ENCODE measurements at places on chromosomes 4 and X. TPM values are rescaled to one million over a fixed set of nuclear protein-coding genes. Genes with fewer than 3 reads are reported as not detected.

- H3K27me3 ChIP-seq, result no peaks in the 10 kb centered on the region
- H3K36me3 ChIP-seq, result no peaks in the 10 kb centered on the region
- H3K27ac ChIP-seq, result no peak overlapping the region
These were observed 125.7 kb downstream of the EIF4E start for GRCh38 chr4:98803251-98803650.

DNA sequence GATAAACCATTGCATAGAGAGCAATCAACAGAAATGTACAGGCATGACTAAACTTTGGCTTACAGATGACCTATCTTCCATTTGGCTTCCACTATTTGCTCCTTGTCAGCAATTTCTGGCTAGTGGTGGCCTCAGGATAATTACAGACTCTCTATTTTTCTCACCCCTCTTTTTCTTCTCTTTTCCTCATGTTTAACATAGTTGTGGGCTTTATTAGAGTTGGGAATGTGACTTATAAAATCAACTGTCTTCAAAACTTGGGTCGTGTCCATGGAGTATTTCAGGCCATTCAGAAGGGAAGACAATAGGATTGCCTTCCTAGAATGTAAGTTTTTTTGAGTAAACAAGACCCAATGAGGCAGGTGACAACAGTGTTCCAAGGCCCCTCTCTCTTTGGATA, 236.2 kb downstream of the FRAS1 start:
- no peak for DNase-seq
- H3K27me3 ChIP-seq, result no peaks in the 10 kb centered on the region
- H3K36me3 ChIP-seq, result no peaks in the 10 kb centered on the region
- H3K4me3 ChIP-seq, result no peak overlapping the region
- H3K27ac ChIP-seq, result no peak overlapping the region

DNA sequence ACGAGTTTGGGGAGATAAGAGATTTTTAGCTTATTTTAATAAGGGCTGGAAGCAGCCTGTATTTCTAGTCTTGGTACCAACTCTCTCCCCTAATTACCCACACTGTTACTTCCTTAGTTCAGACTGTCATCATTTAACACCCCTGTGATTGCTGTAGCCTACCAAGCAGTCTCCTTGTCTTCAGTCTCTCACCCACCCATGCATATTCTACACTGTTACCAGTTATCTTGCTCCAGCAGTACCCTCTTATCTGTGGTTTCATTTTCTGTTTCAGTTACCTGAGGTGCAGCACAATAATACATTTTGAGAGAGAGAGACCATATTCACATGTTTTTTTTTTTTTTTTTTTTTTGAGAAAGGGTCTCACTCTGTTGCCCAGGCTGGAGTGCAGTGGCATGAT, 80.2 kb downstream of the DIAPH2 start:
- DNase-seq, result no peak
- peaks cover 5% of the 10 kb centered on the region for H3K4me1 ChIP-seq
- no peak overlapping the region for H3K27ac ChIP-seq
- no peaks in the 10 kb centered on the region for H3K36me3 ChIP-seq
- no peak overlapping the region for H3K4me3 ChIP-seq

GRCh38 chrX:18010253-18010652, 149.2 kb upstream of the RAI2 start:
- no peak overlapping the region for H3K4me3 ChIP-seq
- no peak overlapping the region for H3K27ac ChIP-seq
- no peaks in the 10 kb centered on the region for H3K36me3 ChIP-seq
- H3K4me1 ChIP-seq, result no peaks in the 10 kb centered on the region
- DNase-seq, result no peak
- H3K27me3 ChIP-seq, result no peaks in the 10 kb centered on the region

DGAT2L6 gene
- not detected for total RNA-seq

TGIF2LX gene
- total RNA-seq, result not detected

DNA sequence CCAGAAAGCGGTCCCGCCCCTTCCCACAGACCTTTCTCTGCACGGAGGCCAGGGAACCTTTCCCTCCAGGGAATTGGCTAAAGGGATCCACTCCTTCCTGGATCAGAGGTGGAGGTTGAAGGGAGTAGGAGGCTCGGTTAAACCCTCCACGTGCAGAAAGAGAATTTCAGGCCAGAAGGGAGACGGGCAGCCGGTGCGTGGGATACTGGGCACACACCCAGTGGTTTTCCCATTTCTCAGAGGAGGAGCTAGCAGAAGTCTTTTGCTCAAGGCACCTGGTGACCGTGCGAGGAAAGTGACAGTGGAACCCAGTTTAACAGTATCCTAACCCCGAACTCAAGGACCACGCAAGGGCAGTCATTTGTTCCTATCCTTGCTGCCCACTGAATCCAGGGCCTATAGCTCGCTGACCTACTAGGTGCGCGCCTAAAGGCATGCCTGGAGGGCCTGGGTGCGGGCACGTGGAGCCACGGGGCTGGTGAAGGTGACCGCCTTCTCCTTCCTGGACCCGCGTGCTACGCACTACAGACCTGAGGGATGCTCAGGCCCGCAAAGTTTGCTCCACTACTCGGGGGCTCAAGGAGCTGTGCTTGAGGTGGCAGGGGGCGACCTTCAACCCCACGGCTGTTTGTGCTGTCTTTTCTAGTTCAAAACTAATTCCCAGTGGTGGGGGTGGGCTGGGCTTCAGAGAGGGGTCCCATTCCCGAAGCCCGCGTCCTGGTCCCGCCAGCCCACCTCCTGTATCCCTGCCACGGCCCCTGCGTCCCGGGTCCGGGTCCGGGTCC, 587 bp upstream of the AFF2 start:
- no peak for DNase-seq
- H3K36me3 ChIP-seq, result no peaks in the 10 kb centered on the region
- no peak overlapping the region for H3K27ac ChIP-seq
- H3K4me3 ChIP-seq, result no peak overlapping the region
- peaks cover 11% of the 10 kb centered on the region for H3K4me1 ChIP-seq
- no peaks in the 10 kb centered on the region for H3K27me3 ChIP-seq

DNA sequence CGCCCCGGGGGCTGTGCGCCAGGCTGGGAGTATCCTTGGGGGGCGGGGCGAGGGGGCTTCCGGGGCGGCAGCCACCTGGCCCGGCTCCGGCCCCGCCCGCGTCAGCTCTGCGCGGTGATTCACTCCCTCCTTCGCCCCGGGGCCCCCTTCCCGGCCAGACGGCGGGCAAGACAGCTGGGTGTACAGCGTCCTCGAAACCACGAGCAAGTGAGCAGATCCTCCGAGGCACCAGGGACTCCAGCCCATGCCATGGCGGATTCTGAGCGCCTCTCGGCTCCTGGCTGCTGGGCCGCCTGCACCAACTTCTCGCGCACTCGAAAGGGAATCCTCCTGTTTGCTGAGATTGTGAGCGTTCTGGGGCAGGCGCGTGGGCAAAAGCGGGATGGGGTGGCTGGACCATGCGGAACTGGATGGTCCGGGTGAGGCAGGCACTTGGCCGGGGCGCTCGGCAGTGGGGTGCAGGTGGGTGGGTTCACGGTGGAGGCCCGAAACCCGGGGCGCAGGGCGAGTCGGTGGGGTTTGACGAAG, at the start of gene PLP2:
Gene PLP2, plus strand, starts transcription at position 147 of the 528 bp plus-strand sequence. Its CDS starts 103 bp downstream, at position 250.
- no peaks in the 10 kb centered on the region for H3K36me3 ChIP-seq
- H3K4me1 ChIP-seq, result peaks cover 22% of the 10 kb centered on the region
- DNase-seq, result peak; percentile 64
- H3K4me3 ChIP-seq, result peak within 1 kb of the TSS; percentile 36

DNA sequence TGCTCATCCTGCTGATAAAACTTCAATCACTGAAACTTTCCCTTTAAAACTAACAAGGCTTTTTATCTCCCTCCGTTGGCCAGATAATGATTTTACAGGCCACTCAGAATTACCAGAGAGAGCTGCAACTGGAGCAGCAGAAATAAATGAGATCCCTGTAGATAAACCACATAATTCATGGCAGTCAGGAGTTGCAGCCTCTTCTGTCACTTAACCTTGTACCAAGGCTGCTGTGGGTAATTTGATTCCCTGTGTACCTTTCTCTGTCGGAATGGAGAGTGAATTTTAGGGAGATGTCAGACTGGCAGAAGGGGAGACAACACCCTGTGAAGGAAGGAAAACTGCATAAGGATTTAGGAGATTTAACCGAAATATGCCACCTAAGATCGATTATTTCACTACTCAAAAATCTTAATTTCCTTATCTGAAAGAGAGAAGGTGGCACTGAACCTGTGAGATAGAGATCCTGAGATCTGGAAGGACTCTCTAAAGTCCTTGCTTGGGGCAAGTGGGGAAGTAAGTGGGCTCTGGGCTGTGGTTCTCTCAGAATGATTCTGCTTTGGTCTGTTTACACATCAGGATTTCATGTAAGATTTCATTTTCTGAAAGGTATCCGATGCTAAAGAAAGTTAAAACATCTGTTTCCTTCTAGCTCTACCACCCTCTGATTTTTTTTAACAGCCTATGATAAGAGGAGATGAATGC, 14.3 kb upstream of the TSPAN5 start:
- no peak overlapping the region for H3K27ac ChIP-seq
- no peaks in the 10 kb centered on the region for H3K27me3 ChIP-seq
- no peaks in the 10 kb centered on the region for H3K36me3 ChIP-seq
- H3K4me3 ChIP-seq, result no peak overlapping the region
- DNase-seq, result no peak

DNA sequence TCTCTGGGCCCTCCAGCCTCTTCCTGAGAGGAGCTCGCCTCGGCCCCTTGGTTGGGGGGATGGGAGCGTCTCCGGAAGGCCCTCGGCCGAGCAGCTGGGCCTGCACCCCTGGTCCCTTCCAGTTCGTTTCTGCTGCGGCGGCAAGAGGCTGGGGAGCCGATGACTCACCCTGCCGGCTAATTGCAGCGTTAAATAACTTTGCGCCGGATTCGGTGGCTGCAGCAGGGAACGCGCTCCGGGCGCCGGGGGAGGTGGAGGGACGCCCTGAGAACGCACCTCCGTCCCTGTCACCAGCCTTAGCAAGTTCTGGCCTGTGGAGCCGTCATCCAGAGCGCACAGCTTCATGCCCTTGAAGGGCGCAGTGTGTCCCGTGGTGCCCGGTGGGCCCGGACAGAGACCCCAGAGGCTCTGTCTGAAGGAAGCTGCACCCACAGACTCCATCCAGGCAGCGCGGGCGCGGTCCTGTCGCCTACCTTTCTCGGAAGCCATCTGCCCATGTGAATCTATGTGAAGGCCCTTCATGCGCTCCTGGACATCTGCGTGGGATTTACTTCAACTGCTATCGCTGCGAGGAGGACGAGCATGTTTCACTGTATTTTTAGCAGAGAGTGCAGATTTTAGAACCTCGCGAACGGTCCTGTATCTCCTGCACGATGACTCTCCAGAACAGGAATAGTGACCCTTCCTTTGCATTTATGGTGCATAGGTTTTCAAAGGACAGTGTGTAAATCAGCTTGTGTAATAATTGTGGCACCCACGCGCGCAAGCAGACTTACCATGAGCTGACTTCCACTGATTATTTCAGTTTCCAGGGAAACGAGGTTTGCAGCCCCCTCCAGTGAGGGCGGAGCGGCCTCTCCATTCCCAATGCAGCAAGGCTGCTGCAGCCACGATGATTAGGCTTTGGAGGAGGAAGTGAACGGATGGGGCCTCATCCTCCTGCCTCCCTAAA, 1.7 kb upstream of the TMEM271 start:
- DNase-seq, result no peak
- H3K27ac ChIP-seq, result no peak overlapping the region
- no peaks in the 10 kb centered on the region for H3K36me3 ChIP-seq
- H3K4me3 ChIP-seq, result no peak overlapping the region
- H3K4me1 ChIP-seq, result peaks cover 6% of the 10 kb centered on the region
